ENCODE measurements at places on chromosomes 13 and 19.

GRCh38 chr19:43331435-43332010 lies 22.0 kb upstream of the CD177 start:
- DNase-seq = no peak

GRCh38 chr19:46529622-46530451 lies 34.2 kb upstream of the PNMA8B start:
- DNase-seq = peak; percentile 83

DNA sequence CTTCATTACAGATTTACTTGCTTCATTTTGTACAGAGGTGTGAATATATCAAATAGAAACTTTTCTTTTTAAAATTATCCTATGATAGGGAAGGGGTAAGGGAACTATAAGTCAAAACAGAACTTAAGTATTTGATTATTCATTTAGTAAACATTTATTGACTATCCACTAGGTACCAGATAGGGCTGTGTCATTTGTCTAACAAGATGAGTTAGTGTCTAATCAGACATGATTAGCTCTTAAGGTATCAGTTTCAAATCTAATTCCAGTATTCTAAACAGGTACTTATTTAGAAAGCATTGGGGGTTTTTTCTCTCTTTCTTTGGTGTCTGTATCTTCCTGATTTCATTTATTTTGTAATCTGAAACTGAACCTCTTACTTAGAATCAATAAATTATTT lies 32.2 kb downstream of the CDADC1 start:
- no peak for DNase-seq

- no peak for DNase-seq
Observed at GRCh38 chr13:45826731-45827130, 24.8 kb downstream of the SIAH3 start.

Measured in AG08395 (cell line).